ENCODE measurements at places on chromosomes 4 and X.
A peak's percentile ranks its signal among the peaks of the same experiment; 100 is the strongest.

- DNase-seq, result no peak
These were observed 11.4 kb upstream of the PARM1 start for GRCh38 chr4:74921490-74921889.

DNA sequence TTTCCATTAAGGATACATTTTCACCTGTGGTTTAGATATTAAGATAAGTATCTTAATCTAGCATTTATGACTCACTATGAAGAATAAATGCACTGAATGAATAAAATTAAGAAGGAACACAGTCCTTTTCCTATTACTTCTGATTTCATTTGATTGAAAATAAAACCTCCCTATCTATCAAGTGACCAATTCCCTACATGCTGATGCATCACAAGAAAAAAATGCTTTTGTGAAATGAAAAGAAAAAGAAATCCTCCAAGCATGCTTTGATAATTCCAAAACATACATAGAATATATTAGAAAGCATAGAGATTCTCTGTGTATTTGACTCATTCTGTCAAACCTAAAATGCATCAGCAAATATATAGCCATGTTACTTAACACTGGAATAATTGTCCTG is 37.1 kb downstream of the PCDH10 start:
- DNase-seq, result no peak

GRCh38 chr4:139734201-139734874 is 68.7 kb downstream of the MGST2 start:
- no peak for DNase-seq

DNA sequence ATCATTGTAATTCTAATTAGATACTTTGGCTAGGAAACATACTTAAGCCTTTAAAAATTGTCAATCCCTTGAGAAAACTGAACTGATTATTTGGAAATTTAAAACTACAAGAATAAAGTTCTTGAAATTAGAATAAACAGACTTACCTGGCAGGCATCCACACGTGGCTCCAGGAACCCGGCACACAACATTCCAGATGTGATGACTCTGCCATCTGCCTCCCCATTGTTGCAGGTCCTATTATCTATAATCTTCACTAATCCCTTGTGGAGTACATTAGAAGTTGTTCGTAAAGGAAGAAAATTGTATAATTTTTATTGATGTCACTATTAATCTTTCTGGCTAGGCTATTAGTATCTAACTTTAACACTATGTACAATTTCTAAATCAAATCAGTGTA is 16.2 kb upstream of the GNRHR start:
- no peak for DNase-seq

DNA sequence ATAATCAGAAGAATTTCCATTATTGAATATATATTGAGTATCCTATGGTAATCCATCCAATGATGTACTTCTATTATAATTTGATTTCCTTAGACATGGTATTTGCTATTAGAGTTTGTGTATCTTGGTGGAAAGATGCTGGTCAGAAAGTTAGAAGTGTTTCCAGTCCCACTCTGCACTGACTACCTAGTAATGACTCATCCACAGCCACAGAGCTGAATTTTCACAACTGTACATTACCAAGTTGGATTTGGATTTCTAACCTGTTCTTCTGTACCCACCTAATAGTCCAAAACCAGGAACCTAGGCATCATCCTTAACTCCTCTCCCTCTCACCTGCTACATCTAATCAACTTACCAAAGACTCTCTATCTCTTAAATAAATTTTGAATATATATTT is 145.4 kb downstream of the REELD1 start:
- DNase-seq, result no peak

GRCh38 chr4:147332091-147332490 is 148.8 kb upstream of the EDNRA start:
- no peak for DNase-seq

DNA sequence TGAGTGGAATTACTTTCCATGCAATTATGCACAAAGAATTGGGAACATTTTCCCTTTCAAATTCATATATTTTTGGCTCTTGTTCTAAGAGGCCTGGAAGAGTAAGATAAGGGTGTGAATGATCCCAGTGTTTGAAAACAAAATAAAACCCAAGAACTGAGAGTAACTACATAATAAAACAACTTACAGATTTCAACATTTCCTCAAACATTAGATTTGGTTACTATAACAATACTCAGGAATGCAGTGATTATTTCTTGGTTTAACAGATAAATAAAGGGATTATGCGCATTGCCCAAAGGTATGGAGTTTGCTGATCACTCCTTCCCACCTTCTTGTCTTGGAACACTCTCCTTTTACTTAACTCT is 292.5 kb downstream of the CAMK2D start:
- no peak for DNase-seq

- DNase-seq, result no peak
These were observed 61.4 kb downstream of the BEX1 start for GRCh38 chrX:103002576-103002975.

GRCh38 chr4:24303926-24304325 is 280.4 kb downstream of the DHX15 start:
- DNase-seq, result no peak

DNA sequence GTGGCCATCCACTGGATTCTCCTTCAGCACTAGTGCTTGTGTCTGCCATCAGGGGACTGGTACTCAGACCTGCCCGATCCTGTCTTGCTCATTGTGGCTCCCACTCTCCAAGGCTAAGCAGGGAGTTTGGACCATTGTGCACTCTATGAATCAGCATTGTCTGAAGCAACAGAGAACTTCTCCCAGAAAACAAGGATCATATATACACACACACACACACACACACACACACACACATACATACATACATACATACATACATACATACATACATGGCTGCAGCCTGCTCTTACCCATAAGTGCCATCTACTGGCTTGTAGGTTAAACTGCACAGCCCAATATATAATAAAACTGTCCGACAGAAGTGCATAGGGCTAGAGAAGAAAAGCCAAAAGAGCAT is 345.3 kb upstream of the LCORL start:
- no peak for DNase-seq

DNA sequence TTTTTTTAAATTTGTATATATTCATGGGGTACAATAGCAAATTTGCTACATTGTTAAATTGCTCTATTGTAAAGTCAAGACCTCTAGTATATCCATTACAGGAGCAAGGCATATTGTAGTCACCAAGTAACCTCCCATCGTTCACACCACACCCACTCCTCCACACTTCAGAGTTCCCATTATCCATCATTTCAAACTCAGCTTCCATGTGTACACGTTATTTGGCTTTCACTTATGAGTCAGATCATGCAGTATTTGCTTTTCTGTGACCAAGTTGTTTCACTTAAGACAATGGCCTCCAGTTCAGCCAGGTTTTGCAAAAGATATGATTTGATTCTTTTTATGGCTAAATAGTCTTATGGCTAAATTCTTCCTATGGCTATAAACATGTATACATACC is 2614.2 kb downstream of the PCDH7 start:
- DNase-seq, result no peak

DNA sequence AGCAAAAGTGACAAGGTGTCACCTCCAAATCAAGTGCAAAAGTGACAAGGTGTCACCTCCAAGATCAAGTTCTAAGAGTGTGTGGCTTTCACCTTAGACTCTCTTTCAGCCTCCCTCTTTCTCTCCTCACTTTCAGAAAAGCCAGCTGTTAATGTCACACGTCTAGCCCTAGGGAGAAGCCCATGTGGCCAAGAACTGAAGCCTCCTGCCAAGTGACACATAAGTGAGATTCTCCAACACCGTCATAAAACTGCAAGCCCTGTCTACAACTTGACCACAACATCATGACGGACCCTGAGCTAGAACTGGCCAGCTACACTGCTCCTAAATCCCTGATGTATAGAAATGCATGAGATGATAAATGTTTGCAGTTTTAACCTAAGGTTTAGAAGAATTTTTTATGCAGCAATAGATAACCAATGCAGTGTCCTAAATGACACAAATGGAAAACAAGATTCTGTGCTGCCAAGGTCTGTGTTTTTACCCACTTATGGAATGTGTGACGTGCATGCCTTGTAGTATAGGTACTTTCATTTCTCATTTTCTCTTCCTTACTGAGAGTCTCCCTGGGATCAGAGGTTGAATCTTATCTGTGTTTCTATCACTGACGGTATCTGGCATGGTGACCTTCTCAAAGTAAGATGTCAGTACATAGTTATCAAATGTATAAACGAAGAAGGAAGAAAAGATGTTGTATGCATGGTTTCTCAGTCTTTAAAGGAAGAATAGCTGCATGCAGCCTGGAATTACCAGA is 25.0 kb downstream of the NLGN4X start:
- DNase-seq, result no peak

DNA sequence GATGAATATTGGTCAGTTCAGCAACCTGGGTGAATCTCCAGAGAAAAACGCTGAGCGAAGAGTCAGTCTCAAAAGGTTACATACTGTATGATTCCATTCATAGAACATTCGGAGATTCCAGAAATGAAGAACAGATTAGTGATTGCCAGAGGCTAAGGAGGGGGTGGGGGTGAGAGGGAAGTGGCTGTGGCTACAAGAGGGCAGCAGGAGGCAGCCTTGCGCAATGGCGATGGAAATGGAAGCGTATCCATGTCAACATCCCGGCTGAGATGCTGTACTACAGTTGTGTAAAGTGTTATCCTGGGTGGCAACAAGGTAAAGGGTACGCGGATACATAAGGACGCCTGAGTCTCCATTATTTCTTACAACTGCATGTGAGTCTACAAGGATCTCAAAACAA is 18.0 kb downstream of the LYAR start:
- DNase-seq, result no peak

- no peak for DNase-seq
These were observed 30.4 kb upstream of the TMSB15A start for GRCh38 chrX:102546828-102547493.

DNA sequence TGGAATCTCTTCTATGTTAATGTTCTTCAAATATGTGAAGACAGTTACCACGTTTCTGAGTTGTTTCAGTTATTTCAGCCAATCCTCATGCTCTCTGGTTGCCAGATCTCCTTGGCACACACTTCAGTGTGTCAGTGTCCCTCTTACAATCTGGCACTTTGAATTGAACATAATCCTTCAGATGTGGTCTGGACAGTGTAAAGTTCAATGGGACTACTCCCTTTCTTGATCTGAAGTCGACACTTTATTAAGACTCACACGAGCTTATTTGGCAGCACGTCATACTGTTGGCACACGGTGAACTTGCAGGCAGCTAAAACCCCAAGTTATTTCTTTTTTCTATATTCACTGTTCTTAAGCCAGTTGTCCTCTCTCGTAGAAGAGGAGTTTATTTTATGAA is 28.2 kb downstream of the ARSJ start:
- DNase-seq, result no peak

- DNase-seq, result no peak
These were observed 15.2 kb upstream of the MRFAP1 start for GRCh38 chr4:6625256-6625655.

DNA sequence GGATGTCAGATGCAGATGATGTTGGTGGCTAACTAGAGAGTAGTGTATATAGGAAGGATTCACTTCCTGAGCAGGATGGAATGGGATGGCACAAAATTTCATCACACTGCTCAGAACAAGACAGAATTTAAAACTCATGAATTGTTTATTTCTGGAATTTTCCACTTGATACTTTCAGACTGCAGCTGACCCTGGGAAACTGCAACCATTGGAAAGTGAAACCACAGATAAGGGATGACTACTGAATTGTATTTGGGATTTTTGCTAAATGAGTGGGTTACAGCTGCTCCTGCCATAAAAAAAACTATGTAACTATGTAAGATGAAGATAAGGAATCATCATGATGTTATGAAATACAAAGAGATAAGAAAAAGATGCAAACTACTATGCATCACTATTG is 51.4 kb downstream of the NPY5R start:
- peak; percentile 11 for DNase-seq

DNA sequence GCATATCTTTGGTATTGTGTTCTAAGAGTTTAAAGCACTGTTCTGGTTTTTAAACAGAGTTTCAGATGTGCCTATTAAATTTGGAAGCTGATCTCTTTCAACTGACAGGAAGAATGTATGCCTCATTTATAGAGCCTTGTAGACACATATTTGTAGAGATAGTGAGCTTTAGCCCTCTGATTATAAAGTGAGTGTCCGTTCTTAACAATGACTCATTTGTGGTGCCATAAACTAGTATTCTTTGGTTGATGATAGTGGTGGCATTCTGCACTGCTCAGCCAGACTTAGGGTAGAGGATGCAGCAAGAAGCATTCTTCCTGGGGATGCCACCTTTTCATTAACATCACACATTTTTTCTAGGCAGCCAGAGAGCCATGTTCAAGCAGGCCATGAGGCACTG is 121.7 kb downstream of the TLL1 start:
- peak; percentile 20 for DNase-seq

GRCh38 chrX:108726748-108727147 is 9.6 kb downstream of the IRS4 start:
- DNase-seq, result no peak

DNA sequence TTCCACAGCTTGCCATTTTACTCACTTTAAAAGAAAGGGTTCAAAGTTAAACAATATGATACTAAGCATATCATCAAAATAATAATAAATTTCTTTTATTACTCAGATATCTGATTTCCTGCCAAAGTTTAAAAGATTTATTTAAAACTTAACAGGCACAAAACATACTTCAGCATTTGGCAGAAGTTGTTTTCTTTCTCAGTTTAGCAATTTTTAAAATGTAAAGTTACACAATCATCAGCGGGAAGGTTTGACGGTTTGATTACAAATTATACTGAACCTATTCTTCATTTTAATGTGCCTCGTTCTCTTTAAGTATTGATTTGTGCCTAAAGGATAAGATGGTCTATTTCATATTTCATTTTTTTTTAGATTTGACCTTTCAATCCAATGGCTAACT is 227.2 kb downstream of the APBB2 start:
- DNase-seq, result no peak

- no peak for DNase-seq
These were observed 230.0 kb downstream of the HS3ST1 start for GRCh38 chr4:11198516-11199305.

- DNase-seq, result no peak
These were observed 42.7 kb downstream of the PPP1R2C start for GRCh38 chrX:42735250-42735649.

- DNase-seq, result no peak
These were observed 81.5 kb downstream of the SORCS2 start for GRCh38 chr4:7273738-7274297.

GRCh38 chr4:188016754-188017153 is 21.2 kb downstream of the ZFP42 start:
- DNase-seq, result no peak

GRCh38 chr4:126756050-126756829 is 876.5 kb upstream of the INTU start:
- DNase-seq, result no peak

DNA sequence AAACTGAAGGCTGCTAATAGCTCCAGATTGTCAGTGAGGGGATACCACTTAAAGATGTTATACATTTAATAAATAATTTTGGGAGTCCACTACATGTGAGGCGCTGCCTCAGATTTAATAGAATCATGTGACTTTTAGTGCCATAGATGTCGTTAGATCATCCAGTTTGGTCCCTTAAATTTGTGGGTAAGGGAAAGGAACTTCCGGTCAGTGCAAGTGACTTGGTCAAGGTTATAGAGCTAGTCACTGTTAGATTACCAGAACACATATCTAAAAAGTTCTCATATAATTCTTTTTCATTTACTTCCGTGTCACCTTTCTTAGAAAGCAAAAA is 529 bp upstream of the UBA6 start:
- no peak for DNase-seq
